ENCODE measurements at places on chromosomes 13 and 19.

- DNase-seq: no peak
Observed at GRCh38 chr19:23507446-23507845, 112.2 kb upstream of the ZNF91 start.

GRCh38 chr19:38412961-38413360 lies 10.1 kb downstream of the FAM98C start:
- DNase-seq: no peak

DNA sequence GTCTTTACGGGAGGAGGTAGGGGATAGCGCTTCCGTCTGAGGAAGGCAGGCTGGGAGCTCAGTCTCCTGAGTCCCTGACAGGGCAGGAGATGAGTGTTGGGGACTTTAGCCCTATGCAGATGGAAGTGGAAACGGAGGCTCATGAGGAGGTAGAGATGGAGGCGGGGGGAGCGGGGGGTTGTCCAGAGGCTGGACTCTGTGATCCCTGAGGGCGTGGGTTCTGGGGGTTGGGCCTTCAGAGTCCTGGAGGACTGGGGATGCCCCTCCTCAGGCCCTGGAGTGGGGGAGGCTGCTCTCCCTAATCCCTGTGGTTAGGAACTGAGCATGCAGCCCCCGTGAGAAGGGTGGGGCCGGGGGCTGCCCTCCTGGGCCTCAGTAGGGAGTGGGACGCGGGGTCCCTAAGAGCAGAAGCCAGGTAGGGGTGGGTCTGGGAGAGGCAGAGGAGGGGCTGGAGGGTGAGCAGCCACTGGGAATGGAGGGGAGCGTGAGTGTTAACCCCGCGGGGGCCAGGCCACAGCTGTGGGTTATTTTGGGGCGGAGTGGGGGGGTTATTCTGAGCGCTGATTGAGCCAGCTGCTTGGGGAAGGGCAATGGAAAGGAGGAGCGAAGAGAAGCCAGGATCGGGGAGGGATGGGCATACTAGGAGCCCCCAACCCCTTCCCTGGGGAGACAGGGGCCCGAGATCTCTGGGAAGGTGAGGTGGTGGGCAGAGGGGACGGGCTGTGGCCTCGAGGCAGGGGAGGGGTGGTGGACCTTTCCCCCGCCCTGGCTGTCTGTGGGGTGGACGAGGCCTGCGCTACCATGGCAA lies 2.8 kb downstream of the GRIN2D start:
- DNase-seq: no peak

DNA sequence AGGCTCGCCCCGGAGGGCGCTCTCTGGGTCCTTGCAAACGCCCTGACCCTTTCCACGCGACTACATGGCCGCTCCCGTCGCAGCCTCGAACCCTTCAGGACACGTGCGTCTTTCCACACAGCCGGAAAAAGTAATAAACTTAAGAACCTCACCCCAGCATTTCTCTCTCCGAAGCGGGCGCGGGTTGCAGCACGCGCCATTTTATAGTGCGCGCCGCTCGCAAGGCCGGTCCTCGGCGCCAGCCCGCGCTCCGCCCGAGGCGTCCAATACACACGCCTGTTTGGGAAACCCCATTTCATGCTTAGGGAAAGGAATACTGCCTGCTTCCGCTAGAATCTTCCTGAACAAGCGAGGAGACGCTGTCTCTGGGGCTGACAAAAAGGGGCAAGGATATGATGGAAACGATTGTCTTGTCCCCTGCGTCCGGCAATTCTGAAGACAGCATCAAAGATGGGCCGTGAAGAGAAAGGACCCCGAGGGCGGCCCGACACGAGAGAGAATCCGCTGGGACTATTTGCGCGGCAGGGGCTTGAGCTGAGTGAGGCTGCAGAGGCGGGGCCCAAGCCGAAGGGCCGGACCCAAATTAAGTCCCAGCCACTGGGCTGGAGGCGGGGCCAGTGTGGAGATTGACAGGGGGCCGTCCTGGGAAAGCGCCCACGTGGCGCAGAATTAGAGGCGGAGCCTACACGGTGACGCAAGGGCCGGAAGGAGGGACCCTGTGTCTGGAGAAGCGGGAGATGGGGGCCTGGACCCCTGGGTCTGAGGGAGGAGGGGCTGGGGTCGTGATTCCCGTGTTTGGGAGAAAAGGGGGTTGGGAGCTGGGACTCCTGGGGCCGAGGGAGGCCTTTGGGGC lies 14.4 kb downstream of the ACP4 start:
- DNase-seq: peak; percentile 98

GRCh38 chr19:17529239-17530158 lies 18.1 kb downstream of the PGLS start:
- DNase-seq: no peak

DNA sequence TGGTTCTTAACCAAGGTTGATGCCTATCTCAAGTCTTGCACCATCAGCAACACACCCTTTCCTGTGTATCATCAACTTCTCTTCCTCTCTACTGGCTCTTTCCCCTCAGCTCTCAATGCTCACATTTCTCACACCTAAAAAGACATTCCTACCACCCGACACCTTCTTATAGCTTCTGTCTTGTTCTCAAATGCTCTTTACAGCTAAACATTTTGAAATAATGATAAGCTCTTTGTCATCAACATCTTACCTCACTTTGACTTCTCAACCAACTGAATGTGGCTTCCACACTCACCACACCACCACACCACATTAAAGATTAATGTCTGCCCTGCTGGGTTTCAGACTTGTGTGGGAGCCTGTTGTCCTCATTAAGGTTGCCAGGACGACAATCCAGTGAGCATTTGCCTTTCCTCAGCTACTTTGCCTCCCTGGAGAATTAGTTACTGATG lies 67.8 kb downstream of the RXFP2 start:
- peak; percentile 24 for DNase-seq

GRCh38 chr19:28981518-28981917 lies 231.4 kb downstream of the UQCRFS1 start:
- no peak for DNase-seq

- DNase-seq: no peak
Observed at GRCh38 chr13:31069808-31070534, 91.7 kb downstream of the HSPH1 start.

GRCh38 chr19:42129399-42130253 lies 2.6 kb downstream of the POU2F2 start:
- peak; percentile 41 for DNase-seq

GRCh38 chr13:99778500-99778899 lies 193.1 kb downstream of the ZIC5 start:
- DNase-seq: no peak

DNA sequence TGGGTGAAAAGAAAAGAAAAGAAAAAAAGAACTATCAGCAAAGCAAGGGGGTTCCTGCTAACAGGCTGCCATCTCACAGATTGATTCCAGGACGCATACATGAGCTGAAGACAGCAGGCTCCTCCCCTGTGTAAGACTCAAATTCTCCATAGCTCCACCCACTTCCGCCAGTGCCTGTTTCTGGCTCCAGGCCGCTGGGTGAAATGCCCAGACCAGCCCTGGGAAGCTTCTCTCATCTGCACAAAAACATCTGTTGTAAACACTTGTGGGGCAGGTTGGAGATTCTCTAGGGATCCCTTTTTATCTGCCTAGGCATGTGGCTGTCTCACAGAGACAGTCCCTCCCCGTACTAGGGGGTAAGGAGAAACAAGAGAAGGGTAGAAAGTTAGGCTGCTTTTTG lies 1054.4 kb upstream of the SPRY2 start:
- DNase-seq: no peak

GRCh38 chr13:86591862-86592261 lies 792.6 kb upstream of the SLITRK6 start:
- no peak for DNase-seq

DNA sequence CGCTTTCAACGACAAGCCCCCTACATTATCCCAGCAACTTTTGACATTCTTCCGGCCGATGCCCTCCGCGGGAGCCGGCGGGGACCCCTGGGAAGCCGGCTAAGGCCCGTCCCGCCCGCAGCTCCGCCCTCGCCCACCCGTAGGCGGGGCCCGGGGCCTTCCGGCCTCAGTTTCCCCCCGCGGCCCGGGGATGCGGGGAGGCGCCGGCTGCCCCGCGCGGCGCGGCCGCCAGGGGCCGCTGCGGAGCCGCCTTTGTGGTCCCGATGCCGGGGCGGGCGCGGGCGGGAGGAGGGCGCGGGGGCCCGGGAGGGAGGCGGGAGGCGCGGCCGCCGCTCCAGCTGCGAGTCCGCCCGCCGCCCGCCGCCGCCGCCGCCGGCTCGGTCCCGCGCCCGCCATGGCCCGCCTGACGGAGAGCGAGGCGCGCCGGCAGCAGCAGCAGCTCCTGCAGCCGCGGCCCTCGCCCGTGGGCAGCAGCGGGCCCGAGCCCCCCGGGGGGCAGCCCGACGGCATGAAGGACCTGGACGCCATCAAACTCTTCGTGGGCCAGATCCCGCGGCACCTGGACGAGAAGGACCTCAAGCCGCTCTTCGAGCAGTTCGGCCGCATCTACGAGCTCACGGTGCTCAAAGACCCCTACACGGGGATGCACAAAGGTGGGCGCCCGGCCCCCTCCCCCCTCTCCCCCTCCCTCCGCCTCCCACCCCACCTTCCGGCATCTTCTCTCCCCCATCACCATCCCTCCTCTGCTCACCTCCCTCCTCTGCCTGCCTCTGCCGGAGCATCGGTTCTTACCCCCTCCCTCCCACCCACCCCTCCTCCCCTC lies at the start of gene CELF5:
Gene CELF5 (plus strand): TSS at position 316 of the 823 bp plus-strand sequence. CDS start 79 bp downstream, at position 395.
- DNase-seq: peak; percentile 47

- no peak for DNase-seq
Observed at GRCh38 chr19:522726-523125, 8.8 kb upstream of the CDC34 start.

GRCh38 chr13:108560093-108560492 lies 69.3 kb upstream of the MYO16 start:
- DNase-seq: no peak

- DNase-seq: peak; percentile 72
Observed at GRCh38 chr13:95834134-95834765, 157.3 kb downstream of the DNAJC3 start.

DNA sequence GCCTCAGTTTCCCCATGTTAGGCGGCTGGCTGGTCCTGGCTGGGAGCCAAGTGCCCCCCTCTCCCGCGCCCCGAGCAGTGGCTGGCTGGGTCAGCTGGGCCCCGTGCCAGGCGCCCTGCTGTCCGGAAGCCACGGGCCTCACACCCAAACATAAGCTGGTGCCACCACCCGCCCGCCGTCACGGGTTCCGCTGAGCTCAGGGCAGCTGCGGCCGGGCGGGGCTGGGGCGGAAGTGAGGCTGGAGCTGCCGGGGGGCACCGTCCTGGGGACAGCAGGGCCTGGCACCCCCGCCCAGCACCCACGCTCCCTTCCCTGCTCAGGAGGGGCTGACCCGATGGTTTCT lies 19.3 kb downstream of the HCN2 start:
- peak; percentile 25 for DNase-seq

DNA sequence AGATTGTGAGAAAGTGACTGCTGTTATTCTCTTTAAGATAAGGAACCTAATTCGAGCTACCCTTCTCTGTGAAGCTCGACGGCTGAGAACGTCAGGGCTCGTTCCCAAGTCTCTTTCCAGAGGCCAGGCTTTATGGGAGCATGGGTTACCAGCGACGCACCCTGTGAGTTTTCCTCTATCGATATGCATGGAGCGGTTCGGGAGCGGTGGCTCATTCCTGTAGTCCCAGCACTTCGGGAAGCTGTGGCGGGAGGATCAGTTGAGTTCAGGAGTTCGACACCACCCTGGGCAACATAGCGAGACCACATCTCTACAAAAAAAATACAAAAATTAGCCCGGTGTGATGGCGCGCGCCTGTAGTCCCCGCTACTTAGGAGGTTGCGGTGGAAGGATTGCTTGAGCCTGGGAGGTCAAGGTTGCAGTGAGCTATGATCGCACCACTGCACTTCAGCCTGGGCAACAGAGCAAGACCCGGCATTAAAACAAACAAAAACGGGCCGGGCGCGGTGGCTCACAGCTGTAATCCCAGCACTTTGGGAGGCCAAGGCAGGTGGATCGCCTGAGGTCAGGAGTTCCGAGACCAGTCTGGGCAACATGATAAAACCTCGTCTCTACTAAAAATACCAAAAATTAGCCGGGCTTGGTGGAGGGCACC lies 681 bp upstream of the ZNF606 start:
- no peak for DNase-seq

- no peak for DNase-seq
Observed at GRCh38 chr19:6138066-6138465, 2.6 kb downstream of the ACSBG2 start.

GRCh38 chr19:17248011-17248776 lies 2.5 kb upstream of the NR2F6 start:
- no peak for DNase-seq

DNA sequence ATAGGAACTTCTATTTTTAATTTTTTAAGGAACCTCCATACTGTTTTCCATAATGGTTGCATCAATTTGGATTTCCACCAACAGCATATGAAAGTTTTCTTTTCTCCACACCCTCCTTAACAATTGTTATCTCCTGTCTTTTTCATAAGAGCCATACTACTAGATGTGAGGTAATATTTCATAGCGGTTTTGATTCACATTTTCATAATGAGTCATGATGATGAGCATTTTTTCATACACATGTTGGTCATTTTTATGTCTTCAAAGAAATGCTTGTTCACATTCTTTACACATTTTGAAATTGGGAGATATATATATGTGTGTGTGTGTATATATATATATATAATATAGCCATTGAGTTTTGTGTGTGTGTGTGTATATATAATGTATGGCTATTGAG lies 420.3 kb upstream of the PCDH9 start:
- no peak for DNase-seq

DNA sequence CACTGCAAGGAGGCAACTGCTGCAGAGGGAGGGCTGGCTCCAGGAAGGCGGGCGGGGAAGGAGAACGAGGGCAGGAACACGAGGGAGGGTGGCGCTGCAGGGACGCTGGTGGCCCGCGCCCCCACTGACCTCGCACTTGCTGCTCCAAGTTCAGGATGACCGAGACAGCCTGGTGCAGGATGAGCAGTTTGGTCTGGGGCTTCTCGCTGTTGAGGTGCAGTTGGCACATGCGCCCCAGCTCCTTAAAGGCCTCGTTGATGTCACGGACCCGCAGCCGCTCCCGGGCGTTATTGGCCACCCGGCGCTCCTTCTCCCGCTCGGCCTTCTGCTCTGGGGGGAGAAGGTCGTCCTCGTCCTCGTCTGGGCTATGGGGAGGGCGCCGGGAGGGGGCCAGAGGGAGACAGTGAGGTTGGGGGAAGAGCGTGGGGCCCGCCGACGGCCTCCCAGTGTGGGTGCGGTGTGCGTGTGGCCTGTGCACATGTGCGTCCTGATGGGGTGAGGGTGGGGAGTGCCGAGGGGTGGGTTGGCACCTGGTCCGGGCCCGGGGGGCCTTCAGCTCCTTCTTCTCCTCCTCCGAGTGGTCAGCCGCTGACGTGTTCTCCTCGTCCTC lies 10.0 kb upstream of the UQCR11 start:
- no peak for DNase-seq

- no peak for DNase-seq
Observed at GRCh38 chr13:65036999-65037398, 2193.1 kb downstream of the PCDH9 start.

- DNase-seq: no peak
Observed at GRCh38 chr19:37221136-37221535, 3.1 kb downstream of the ZNF383 start.
